Jurkat, Clone E6-1 (cell line): ENCODE measurements at places on chromosomes 3 and 15.

DNA sequence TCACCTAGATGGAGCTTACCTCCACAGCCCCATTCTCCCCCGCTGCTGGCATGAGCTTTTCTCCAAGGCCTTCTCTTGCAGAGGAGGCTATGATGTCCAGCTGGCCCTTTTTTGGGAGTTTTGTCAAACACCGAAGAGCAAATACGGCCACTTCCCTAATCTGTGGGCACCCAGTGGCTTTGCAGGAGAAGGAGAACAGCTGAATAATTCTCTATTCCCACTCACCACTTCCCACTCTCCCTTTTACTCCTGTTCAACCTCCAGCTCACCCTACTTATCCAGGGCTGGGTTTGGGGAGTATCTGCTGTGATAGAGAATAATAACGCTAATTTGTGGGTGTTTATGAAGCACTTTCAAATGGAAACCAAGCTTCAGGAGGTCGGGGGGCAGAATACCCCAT is 93.0 kb downstream of the AAGAB start:
- no peak for DNase-seq

DNA sequence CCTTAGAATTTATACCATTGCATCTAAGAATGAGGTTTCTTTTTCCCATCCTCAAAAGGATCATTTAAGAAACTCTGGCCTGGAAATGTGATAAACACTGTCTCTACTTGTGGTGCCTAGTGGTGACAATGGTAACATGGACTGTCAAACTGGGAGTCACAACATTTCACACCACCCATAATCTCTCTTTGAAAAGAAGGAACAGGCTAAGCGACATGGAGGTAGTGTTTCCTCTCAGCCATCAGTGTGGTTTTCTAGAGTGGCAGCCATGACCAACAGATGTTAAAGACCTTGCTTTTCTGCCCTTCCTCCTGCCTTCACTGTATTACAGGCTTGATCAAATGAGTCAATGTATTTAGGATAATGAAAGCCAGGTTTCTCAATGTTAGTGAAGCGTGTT is 283.1 kb upstream of the STAC start:
- no peak for DNase-seq

GRCh38 chr3:52299879-52300611 is 12.4 kb downstream of the GLYCTK start:
- no peak for DNase-seq

GRCh38 chr15:48866141-48866563 is 11.8 kb upstream of the EID1 start:
- no peak for DNase-seq

GRCh38 chr15:101394654-101395053 is 94.9 kb downstream of the PCSK6 start:
- no peak for DNase-seq

GRCh38 chr3:168801794-168802193 is 706.1 kb upstream of the GOLIM4 start:
- no peak for DNase-seq

DNA sequence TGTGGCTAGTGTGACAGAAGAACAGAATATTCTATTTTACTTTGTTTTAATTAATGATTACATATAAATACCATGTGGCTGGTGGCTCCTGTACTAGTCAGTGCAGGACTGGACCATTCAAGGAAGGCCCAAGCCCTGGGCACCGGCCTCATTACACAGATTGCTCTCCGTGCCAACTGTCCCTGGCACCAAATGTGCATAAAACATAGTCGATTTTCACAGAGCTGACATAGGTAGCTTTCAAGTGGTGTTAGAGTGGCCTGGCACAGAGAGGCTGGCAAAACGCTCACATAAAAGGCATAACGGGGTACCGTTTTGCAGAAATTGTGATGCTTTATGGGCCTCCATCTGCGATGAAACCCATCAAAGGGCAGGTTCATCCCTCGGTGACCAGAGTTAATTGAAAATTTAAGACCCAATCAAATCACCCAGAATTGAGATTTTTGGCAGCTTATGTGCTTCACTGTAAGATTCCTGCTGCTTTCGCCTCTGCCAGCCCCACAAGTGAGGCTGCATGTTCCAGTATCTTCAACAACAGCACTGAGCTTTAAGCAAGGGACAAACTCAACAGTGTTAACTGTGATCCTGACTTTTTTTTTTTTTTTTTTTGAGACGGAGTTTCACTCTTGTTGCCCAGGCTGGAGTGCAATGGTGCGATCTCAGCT is 25.9 kb downstream of the RFTN1 start:
- no peak for DNase-seq

DNA sequence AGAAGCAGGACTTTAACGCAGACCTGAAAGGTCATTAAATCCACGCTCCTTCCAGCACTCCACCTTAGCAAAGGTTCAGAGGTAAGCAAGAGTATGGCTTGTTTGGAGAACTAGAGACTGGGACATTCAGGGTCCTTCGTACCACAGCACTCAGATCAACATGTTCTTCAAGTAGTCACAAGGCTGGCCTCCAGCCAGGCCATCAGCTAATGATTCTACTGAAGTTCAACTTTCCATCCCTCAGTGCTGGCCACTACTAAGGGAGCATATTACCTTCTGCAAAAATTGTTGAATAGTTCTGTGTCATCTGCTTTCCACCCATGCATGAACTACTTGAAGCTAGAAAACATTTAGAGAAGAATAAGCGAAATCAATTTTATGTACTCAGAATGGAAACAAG is 17.6 kb downstream of the CD200R1L start:
- no peak for DNase-seq

- no peak for DNase-seq
Measured at GRCh38 chr3:193798051-193798450, 205.0 kb downstream of the OPA1 start.

- no peak for DNase-seq
Measured at GRCh38 chr15:48318131-48318530, 13.1 kb upstream of the DUT start.

DNA sequence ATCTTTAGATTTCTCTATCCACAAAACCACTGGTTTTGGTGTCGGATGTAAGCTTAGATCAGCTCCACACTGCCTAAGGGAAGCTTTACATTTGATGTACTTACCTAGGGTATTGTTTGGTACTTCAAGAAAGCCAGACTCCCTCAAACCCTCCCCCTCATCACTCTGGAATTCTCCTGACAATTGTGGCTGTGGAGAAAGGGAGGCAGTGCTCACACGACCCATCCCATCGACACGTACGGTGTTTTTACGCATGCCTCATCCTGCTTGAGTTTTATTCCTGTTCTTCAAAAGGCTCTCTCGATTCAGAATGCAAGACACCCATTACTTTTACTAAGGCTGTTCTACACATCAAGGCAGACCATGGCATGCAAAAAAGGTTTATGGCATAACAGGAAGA is 67.3 kb upstream of the ONECUT1 start:
- DNase-seq: no peak

DNA sequence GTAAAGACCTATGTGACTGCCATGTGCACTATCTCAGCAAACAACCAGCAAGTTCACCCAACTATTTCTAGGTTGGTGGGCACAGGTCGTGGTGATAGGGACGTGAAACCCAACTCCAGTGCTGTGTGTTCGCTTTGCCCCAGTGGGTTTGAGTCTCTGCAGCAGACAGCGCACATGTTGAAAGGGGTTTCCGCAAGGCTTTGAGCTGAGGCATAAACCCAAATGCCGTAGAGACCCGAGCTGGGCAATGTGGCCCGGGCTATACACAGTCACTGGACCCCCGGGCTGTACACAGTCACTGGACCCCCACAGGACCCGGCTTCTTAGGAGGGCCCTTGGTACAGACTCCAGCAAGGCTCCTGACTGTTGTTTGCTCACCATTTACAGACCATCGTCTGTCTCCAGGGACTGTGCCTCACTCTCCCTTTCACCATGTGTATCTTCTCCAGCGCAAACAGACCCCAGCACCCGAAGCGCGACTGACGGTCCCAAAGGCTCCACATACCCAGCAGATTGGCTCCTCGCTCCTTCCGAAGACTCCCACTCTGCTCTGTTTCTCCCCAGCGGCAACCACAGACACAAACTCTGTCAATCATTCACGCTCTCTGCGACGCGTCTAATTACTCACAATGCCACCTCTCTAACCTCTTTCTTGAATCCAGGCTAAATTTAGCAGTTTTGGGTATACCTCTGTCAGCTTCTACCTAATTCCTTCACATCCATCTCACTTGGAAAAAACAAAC is 31.2 kb downstream of the PCSK6 start:
- no peak for DNase-seq

GRCh38 chr3:45043728-45044299 is 17.7 kb downstream of the CLEC3B start:
- no peak for DNase-seq

DNA sequence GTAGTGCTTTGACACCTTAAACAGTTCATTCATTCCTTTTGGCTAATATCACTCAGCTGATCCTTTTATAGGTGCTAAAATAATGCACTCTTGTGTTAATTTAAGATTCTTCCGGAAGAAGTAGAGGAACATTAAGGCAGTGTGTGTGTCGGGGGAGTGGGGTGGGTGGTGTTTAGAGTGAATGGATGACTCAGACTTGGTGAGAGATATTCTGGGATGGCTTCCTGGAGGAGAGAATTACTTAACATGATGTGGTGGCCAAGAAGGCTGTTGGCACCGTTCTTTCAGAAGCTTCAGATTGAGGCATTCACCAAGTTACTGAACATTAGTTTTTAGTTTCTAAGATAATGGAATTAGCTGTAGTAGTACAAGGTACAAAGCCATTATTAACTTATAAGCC is 125.6 kb upstream of the ROPN1 start:
- DNase-seq: no peak

GRCh38 chr3:171354706-171355582 is 105.3 kb downstream of the TNIK start:
- no peak for DNase-seq

DNA sequence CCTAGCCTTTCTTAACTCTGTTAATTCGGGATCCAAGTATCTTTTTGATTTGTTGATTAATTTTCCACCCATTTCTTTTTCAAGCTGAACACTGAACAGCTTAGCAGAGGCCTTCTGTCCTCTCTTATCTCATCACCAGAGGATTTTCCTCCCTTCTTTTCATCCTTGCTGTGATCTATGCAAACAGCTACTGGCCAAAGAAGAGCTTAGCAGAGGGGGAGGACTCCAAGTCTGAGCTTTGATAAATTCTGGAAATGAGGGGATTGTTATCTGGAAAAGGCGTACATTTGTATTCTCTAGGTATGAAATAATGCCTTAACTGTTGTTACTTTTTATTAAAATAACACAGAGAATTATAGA is 13.4 kb downstream of the DZIP3 start:
- DNase-seq: no peak

- DNase-seq: no peak
Measured at GRCh38 chr3:125220727-125221429, 8.3 kb upstream of the SLC12A8 start.

DNA sequence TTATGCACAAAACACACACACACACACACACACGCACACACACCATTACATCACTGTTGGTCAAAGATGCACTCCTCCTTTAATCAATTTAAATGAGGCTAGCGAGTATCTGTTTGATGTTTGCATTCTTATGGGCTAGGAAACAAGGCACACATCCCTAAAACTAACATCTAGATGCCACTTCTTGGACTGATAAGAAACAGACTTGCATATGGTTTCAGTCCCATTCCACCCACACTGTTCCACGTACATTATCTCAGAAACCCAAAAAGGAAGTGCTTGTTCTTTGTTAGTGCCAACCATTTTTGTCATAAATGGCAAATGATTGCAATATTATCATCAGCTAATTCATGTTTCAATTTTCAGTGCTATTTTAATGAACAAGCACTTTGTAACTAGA is 69.5 kb downstream of the CCR1 start:
- DNase-seq: no peak

DNA sequence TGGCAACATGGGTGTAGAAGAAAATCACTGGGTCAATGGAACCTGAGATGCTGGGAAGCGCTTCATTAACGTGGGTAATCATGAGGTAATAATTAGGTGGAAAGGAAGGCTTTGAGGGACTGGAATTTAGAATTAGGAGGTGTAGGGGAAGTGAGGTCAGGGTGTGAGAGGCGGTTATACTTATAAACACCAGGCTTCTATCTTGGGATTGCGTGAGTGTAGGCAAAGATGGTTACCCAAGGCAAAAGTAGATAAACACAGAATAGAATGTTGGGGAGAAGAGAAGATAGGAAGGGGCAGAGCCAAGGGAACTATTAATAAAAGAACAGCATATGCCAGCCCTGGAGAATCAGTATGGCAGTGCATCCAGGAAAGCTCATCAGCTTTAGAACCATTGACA is 3.3 kb upstream of the AQP9 start:
- DNase-seq: no peak

GRCh38 chr3:12934431-12934830 is 93.1 kb upstream of the RPL32 start:
- no peak for DNase-seq

DNA sequence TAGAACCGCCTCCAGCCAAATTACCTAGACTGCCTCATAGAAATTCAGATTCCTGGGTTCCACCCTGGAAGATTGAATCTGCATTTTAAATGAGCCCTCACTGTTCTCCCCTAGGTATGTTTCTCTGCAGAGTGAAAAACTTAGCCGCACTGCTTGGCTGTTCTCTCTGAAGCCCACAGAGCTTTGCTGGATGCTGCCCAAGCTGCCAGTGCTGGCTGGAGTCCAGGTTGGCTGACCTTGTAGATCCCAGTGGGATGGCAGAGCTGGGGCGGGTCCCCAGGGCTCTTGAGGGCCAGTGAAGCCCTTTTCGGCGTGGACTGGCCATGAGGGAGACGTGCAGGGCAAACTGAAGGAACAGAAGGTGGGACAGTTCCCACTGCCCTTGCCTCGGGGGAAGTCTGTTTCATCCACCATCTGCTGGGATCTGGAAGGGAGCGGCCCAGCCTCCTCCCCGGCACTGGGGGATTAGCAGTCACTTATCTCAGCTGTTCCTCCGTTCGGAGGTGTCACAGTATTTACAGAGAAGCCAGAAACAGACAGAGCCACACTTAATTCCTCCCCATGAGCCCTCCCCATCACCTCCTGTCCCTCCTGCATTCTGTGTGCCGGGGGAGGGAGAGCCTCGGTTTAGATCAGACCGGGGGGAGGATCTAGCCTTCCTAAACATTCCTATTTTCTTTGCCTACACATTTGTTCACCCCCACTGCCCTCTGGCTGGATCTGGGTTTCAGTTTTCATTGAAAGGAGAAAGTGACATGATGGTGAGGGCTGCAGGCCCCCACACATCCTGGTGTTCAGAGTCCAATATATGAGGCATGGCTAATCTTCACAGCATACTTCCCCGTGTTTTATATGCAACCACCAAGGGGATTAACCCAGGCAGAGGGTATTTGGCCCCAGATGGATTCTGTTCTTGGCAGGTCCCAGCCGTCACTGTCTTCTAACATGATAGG is 4.1 kb upstream of the ACTC1 start:
- DNase-seq: no peak

DNA sequence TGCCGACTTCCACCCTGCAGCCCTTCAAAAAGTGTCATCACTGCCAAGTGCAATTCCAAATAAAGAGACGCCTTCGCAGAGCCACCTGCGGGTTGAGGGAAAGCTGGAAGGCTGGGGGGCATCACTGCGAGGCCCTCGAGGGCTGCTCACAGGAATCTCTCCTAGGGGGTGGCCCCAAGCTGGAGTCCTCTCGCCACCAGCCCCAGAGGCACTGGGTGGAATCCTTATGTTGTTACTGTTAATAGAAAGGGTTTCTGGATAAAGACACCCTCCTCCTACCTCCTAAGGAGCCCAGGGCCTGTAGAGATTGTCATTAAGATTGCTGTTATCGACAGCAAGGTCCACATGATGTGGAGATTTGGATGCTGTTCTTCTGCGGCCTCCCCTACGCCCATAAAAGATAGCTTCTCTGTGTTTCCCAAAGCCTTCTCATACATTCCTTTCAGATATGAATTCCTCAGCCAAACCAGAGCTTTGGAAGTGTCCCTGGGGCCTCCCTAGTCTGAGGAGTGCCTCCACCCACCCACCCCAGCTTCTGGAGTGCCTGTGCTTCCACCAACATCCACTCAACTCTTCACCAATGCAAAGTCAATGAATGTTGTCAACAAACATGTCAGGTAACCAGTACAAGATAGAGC is 512.7 kb downstream of the SHQ1 start:
- no peak for DNase-seq
